ENCODE measurements at places on chromosomes 1 and 21. TPM values are rescaled to one million over a fixed set of nuclear protein-coding genes. Genes with fewer than 3 reads are reported as not detected.

The CD34 gene
- total RNA-seq = not detected

The FAM43B gene
- not detected for total RNA-seq

The OR2L5 gene
- total RNA-seq = not detected

The DNAH14 gene
- total RNA-seq = 12.6 TPM

The KRTAP21-2 gene
- total RNA-seq = not detected

The CFAP74 gene
- total RNA-seq = not detected

The DDI2 gene
- total RNA-seq = 7.9 TPM

The S100A7 gene
- not detected for total RNA-seq

The RGL1 gene
- 8.6 TPM for total RNA-seq

The HLX gene
- total RNA-seq = 14.0 TPM

The GOLT1A gene
- total RNA-seq = not detected

- DNase-seq = peak; percentile 35
- no peaks in the 10 kb centered on the region for H3K36me3 ChIP-seq
- no peak overlapping the region for H3K4me3 ChIP-seq
Measured at GRCh38 chr1:19495799-19496526, 10.6 kb upstream of the CAPZB start.

DNA sequence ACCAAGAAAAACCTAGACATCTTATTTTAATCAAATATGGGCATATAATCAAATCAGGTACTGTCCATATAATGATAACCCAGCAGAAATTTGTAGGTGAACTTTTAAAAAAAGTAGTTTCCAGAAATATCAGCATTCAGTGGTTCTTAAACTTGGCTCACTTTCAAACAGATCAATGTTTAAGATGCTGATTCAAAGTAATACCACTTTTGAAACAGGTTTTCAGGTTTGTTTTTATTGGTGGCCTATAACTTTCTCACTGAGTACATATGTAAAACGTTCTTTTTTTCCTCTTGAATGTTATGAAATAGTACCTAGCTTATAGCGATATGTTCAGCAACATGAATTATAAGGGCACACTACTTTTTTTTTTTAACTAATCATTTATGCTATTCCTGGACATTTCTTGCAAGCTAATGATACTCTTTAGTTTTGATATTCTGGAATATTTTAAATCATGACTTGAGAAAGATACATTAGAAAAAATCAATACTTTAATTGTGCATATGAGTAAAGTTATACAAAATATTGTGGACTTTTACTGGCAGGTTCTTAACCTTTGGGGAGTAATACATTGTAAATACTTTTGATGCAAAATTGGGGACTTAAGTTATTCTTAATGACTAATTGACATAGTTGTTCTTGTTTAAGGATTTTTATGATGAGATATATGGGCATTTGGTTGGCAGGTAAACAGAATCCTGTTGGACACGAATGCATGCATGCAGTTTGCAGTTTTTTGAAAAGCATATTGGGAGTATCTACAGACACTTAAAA, 3.0 kb downstream of the NFIA start:
- no peaks in the 10 kb centered on the region for H3K36me3 ChIP-seq
- H3K27ac ChIP-seq = no peak overlapping the region
- no peak overlapping the region for H3K4me3 ChIP-seq
- no peaks in the 10 kb centered on the region for H3K27me3 ChIP-seq
- H3K4me1 ChIP-seq = peaks cover 21% of the 10 kb centered on the region
- DNase-seq = no peak

DNA sequence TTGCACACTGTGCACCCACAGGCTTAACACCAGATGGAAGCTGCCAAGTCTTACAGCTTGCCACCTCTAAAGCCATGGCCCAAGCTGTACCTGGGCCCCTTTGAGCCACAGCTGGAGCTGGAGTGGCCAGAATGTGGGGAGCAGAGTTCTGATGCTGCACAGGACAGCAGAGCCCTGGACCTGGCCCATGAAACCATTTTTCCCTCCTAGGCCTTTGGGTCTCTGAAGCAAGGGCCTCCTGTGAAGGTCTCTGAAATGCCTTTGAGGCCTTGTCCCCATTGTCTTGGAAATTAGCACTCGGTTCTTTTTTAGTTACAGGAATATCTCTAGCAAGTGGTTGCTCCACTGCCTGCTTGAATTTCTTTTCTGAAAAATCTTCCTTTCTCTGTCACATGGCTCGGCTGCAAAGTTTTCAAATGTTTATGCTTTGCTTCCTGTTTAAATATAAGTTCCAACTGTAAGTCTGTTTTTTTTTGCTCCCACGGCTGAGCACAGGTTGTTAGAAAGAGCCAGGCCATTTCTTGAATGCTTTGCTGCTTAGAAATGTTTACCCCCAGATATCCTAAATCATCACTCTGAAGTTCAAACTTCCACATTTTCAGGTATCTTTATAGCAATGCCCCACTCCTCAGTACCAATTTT, 156.8 kb upstream of the GORAB start:
- H3K4me1 ChIP-seq = no peaks in the 10 kb centered on the region
- no peaks in the 10 kb centered on the region for H3K36me3 ChIP-seq
- DNase-seq = no peak
- no peak overlapping the region for H3K4me3 ChIP-seq
- no peaks in the 10 kb centered on the region for H3K27me3 ChIP-seq
- H3K27ac ChIP-seq = no peak overlapping the region

- no peak for DNase-seq
- H3K27me3 ChIP-seq = no peaks in the 10 kb centered on the region
- H3K4me1 ChIP-seq = no peaks in the 10 kb centered on the region
- H3K36me3 ChIP-seq = no peaks in the 10 kb centered on the region
Measured at GRCh38 chr1:95094923-95095322, 22.2 kb upstream of the ALG14 start.

- peaks cover 5% of the 10 kb centered on the region for H3K36me3 ChIP-seq
- H3K4me3 ChIP-seq = peak overlapping the region; percentile 97
- H3K27me3 ChIP-seq = no peaks in the 10 kb centered on the region
- H3K4me1 ChIP-seq = peaks cover 11% of the 10 kb centered on the region
- peak overlapping the region; percentile 75 for H3K27ac ChIP-seq
Measured at GRCh38 chr1:43648876-43649477, 972 bp upstream of the KDM4A start.

DNA sequence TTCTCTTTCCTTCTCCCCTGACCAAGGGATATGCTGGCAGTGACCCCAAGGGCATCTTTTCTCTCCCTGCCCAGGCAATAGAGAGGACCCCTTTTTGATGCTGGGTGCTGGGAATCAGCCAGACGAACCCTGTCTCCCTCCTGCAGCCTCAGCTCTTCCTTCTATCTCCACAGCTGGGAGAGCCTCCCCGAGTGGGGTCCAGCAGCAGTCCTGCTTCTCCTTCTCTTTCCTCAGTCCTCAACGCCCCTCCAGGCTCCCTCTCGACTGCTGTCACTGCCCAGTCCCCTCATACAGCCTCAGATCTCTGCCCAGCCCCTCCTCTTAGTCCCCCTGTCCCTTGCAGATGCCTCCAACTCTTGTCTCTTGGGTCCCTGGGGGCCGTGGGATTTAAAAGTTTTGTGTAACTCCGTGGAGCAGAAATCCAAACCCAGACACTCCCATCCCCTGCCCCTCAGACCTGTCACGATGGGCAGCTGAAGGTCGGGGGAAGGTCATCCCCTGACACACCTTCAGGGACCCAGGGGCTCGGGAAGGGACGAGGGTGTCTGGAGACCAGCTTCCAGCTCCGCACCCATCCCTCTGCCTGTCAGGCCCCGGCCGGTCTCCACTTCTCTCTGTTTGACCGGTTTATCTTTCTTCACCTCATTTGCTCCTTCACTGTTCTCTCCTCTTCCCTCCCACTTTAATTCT, 5.8 kb upstream of the ETV3L start:
- peaks cover 18% of the 10 kb centered on the region for H3K4me1 ChIP-seq
- H3K36me3 ChIP-seq = no peaks in the 10 kb centered on the region
- no peak for DNase-seq
- H3K4me3 ChIP-seq = no peak overlapping the region
- no peak overlapping the region for H3K27ac ChIP-seq

DNA sequence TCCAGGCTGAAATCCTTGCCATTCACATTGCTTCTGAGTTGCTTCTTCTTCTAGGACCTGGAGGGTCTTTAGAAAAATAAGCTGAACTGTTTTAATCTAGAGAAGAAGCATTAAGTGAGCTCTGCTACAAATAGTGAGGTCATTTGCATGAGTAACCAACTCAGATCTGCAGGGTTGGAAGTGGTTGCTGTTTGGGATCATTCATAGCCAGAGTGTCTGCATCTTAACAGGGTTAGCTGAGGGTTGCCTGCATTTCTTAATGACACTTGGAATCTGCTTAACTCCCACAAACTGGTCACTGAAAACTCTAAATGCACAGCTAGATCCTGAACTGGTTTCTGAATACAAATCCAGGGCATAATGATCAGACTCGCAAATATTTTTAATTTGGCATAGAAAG, 9.9 kb downstream of the CNIH3 start:
- DNase-seq = peak; percentile 94
- no peaks in the 10 kb centered on the region for H3K27me3 ChIP-seq
- H3K36me3 ChIP-seq = no peaks in the 10 kb centered on the region
- peaks cover 33% of the 10 kb centered on the region for H3K4me1 ChIP-seq

GRCh38 chr21:21286170-21286798, 288.1 kb downstream of the NCAM2 start:
- no peaks in the 10 kb centered on the region for H3K27me3 ChIP-seq
- no peaks in the 10 kb centered on the region for H3K4me1 ChIP-seq
- H3K27ac ChIP-seq = no peak overlapping the region
- H3K4me3 ChIP-seq = no peak overlapping the region
- no peak for DNase-seq
- no peaks in the 10 kb centered on the region for H3K36me3 ChIP-seq

DNA sequence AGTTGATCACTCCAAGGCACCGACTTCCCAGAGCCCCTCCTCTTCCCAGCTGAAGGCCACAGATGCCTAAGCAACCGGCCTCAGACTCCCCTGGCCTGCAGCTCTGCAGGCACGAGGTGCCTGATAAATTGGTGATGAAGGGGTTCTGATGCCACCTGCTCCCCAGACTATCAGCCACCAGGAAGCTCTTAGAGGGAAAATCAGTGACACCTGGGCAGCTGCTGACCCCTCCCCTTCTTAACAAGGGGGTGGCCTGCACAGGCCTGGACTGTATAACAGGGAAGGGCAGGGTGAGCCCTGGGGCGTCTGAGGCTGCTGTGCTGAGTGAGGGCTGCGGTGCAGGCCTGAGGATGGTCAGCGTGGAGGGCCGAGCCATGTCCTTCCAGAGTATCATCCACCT, at the start of gene PADI6:
Gene PADI6 (plus strand): TSS at position 301 of the 400 bp plus-strand sequence. CDS start 50 bp downstream, at position 351.
- H3K4me1 ChIP-seq = no peaks in the 10 kb centered on the region
- H3K4me3 ChIP-seq = no peak within 1 kb of the TSS
- H3K36me3 ChIP-seq = no peaks in the 10 kb centered on the region

- H3K27ac ChIP-seq = no peak overlapping the region
- H3K36me3 ChIP-seq = no peaks in the 10 kb centered on the region
- peak; percentile 44 for DNase-seq
- H3K27me3 ChIP-seq = no peaks in the 10 kb centered on the region
- peaks cover 50% of the 10 kb centered on the region for H3K4me1 ChIP-seq
Measured at GRCh38 chr1:197786280-197786679, 11.0 kb upstream of the DENND1B start.
